ENCODE measurements at places on chromosomes 16 and 17. TPM values are rescaled to one million over a fixed set of nuclear protein-coding genes. Genes with fewer than 3 reads are reported as not detected.

- no peak overlapping the region for H3K27ac ChIP-seq
- no peak overlapping the region for H3K4me3 ChIP-seq
- DNase-seq, result no peak
- no peaks in the 10 kb centered on the region for H3K4me1 ChIP-seq
- peaks cover 70% of the 10 kb centered on the region for H3K27me3 ChIP-seq
- H3K36me3 ChIP-seq, result no peaks in the 10 kb centered on the region
Observed at GRCh38 chr17:47727704-47728036, 5.4 kb upstream of the TBX21 start.

DNA sequence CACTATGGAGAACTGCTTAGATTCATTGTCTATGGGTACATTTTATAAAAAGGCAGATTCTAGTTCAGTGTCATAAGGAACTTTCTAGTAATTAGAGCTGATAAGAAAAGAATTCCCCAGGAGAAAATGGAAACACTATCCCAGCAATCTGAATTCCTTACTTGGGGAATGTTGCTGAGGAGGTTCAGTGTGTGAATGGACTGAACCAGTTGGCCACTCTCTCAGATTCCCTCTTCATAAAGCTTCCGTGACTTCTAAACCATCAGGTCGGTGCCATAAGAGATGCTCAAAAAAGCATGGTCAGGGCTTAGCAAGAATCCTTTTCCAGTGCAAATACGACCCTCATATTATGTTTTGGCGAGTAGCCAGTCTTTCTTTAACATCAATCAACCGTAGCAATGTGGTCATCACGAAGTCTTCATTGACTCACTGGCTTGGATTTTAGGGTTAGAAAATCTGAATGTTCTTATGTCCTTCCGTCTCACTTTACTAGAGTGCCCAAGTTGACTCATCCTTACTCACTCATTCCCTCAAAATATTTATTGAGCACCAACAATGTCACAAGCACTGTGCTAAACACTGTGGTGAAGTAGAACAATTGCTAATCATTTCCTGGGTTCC lies 102.7 kb upstream of the HLF start:
- H3K36me3 ChIP-seq, result peaks cover 6% of the 10 kb centered on the region
- no peak overlapping the region for H3K27ac ChIP-seq
- no peak for DNase-seq
- H3K27me3 ChIP-seq, result no peaks in the 10 kb centered on the region
- H3K4me3 ChIP-seq, result no peak overlapping the region

GRCh38 chr16:46897471-46897870 lies 13.3 kb downstream of the GPT2 start:
- H3K27me3 ChIP-seq, result no peaks in the 10 kb centered on the region
- no peak overlapping the region for H3K4me3 ChIP-seq
- no peaks in the 10 kb centered on the region for H3K36me3 ChIP-seq
- no peaks in the 10 kb centered on the region for H3K4me1 ChIP-seq

DNA sequence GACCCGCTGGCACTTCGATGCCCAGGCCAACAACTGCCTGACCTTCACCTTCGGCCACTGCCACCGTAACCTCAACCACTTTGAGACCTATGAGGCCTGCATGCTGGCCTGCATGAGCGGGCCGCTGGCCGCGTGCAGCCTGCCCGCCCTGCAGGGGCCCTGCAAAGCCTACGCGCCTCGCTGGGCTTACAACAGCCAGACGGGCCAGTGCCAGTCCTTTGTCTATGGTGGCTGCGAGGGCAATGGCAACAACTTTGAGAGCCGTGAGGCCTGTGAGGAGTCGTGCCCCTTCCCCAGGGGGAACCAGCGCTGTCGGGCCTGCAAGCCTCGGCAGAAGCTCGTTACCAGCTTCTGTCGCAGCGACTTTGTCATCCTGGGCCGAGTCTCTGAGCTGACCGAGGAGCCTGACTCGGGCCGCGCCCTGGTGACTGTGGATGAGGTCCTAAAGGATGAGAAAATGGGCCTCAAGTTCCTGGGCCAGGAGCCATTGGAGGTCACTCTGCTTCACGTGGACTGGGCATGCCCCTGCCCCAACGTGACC lies 5.0 kb downstream of the WFIKKN2 start:
- peaks cover 2% of the 10 kb centered on the region for H3K27me3 ChIP-seq
- DNase-seq, result no peak
- H3K36me3 ChIP-seq, result no peaks in the 10 kb centered on the region
- H3K4me3 ChIP-seq, result no peak overlapping the region
- H3K4me1 ChIP-seq, result peaks cover 5% of the 10 kb centered on the region

GRCh38 chr17:44257815-44258760 lies 9.8 kb downstream of the SLC4A1 start:
- no peaks in the 10 kb centered on the region for H3K4me1 ChIP-seq
- H3K36me3 ChIP-seq, result no peaks in the 10 kb centered on the region
- peaks cover 7% of the 10 kb centered on the region for H3K27me3 ChIP-seq
- H3K27ac ChIP-seq, result no peak overlapping the region
- H3K4me3 ChIP-seq, result no peak overlapping the region
- DNase-seq, result no peak

DNA sequence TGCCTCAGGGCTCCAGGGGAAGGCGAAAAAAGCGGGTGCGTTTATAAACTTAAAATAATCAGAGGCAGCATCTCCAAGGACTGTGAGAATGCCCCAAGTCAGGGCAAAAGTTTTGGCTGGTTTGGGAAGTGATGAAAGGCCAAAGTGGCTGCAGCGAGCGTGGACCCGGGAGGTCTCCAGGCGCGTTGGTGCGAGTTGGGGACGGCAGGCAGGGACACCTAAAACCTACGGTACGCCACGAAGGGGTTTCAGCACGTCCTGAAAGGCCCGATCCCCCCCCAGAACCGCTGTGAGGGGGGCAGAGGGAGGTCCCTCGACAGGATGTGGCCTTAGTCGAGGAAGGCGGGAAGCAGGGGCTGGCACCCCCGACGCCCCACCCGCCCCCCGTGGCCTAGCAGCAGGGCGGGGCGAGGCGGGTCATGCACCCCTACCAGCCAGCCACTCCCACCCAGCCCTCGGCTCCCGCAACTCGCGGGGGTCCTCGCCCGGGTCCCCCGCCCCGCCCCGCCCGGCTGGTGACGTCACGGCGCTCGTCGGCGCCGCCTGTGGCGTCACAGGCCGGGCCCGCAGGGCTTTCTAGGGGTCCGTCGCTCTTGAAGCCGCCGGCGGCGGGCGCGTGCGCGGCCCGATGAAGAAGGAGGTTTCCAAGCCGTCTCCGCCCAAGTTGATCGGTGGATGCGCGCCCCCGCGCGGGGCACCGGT lies at the start of gene MYCBPAP:
Gene MYCBPAP, plus strand, starts transcription at position 569 of the 702 bp plus-strand sequence. CDS start 236 bp downstream, outside the sequence.
- no peaks in the 10 kb centered on the region for H3K36me3 ChIP-seq
- H3K4me1 ChIP-seq, result peaks cover 31% of the 10 kb centered on the region
- no peaks in the 10 kb centered on the region for H3K27me3 ChIP-seq
- peak within 1 kb of the TSS; percentile 41 for H3K4me3 ChIP-seq

- DNase-seq, result no peak
- no peak overlapping the region for H3K27ac ChIP-seq
- no peaks in the 10 kb centered on the region for H3K27me3 ChIP-seq
- H3K4me1 ChIP-seq, result no peaks in the 10 kb centered on the region
- H3K4me3 ChIP-seq, result no peak overlapping the region
- no peaks in the 10 kb centered on the region for H3K36me3 ChIP-seq
Observed at GRCh38 chr17:14772776-14773175, 471.9 kb downstream of the HS3ST3B1 start.

DNA sequence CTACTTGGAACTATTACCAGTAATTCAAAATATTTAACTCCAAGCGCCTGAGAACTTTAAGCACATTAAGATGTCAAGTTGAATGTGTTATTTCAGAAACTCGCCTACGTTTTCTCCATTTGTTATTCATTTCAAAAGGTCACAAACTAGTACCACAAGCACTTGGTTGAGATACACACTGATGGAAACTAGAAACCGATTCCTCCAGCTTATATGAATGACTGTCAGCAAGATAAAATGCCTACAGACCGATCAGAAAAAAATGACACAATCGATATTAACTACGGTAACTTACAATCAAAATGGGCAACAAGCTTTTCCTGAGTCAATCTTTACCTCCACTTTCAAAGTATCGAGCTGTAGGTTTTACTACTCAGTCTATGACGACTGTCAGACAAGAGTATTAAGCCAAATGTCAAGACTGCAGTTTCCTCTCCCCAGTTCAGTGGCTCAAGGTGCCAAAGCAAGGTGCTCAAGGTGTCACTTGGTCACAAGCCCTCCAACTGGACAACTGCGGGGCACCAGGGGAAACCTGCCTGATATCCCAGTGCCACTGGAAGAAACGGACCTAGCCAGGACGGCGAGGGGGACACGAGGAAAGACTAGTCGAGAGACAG lies 678 bp downstream of the SRP68 start:
- peaks cover 14% of the 10 kb centered on the region for H3K36me3 ChIP-seq
- peak; percentile 18 for DNase-seq
- peak overlapping the region; percentile 14 for H3K27ac ChIP-seq
- peaks cover 33% of the 10 kb centered on the region for H3K27me3 ChIP-seq

GRCh38 chr16:26175944-26176343 lies 484.2 kb downstream of the HS3ST4 start:
- no peaks in the 10 kb centered on the region for H3K36me3 ChIP-seq
- peaks cover 4% of the 10 kb centered on the region for H3K4me1 ChIP-seq
- no peaks in the 10 kb centered on the region for H3K27me3 ChIP-seq
- no peak overlapping the region for H3K27ac ChIP-seq

GRCh38 chr17:49640556-49640955 lies 37.3 kb downstream of the SPOP start:
- H3K4me3 ChIP-seq, result no peak overlapping the region
- H3K27ac ChIP-seq, result no peak overlapping the region
- DNase-seq, result no peak
- H3K36me3 ChIP-seq, result no peaks in the 10 kb centered on the region
- H3K27me3 ChIP-seq, result no peaks in the 10 kb centered on the region

- H3K4me3 ChIP-seq, result no peak overlapping the region
- peaks cover 6% of the 10 kb centered on the region for H3K4me1 ChIP-seq
- peaks cover 34% of the 10 kb centered on the region for H3K27me3 ChIP-seq
- H3K27ac ChIP-seq, result no peak overlapping the region
- no peak for DNase-seq
Observed at GRCh38 chr16:47144559-47144877, 773 bp upstream of the NETO2 start.

DNA sequence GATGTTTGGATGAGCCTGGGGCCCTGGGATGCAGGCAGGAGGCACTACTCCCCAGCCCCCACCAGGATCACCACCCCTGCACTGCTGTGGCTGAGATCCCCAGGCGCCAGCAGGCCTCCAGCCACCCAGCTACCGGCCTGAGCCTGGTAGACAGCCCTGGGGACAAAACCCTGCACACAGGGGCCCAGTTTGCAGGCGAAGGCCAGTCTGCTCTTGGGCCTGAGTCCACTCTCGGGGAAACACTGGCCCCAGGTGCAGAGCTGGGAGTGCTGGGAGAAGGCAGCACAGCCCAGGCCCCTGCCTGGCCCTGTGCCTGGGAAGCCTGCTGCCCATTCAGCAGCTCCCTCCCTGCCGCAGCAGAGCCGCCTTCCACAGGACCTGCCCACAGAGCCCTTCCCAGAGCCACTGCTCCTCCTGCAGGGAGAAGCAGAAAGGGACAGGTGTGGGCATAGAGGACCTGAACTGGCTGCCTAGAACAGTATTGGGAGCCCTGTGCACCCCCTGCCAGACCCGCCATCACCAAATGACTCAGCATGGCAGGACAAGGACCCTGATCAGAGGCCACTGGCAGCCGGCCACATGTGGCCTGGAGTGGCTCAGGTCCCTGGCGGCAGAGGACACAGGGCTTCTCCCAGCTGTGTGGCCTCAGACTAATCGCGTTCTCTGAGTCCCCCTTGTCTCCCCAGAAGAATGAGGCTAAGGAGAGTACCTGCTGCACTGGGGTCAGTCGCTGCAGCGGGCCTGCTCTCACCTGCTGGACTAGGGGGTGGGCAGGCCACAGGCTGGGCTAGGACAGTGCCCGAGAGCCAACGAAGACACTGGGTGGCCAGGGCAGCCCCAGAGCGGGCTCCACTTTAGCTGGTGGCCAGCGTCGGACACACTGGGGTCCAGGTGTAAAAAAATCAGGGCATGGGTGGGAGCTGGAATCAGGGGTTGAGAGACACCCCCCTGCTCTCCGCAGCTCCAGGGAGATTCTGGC lies 10.7 kb downstream of the MSRB1 start:
- no peaks in the 10 kb centered on the region for H3K27me3 ChIP-seq
- no peak overlapping the region for H3K27ac ChIP-seq
- peaks cover 2% of the 10 kb centered on the region for H3K36me3 ChIP-seq
- H3K4me1 ChIP-seq, result peaks cover 14% of the 10 kb centered on the region

DNA sequence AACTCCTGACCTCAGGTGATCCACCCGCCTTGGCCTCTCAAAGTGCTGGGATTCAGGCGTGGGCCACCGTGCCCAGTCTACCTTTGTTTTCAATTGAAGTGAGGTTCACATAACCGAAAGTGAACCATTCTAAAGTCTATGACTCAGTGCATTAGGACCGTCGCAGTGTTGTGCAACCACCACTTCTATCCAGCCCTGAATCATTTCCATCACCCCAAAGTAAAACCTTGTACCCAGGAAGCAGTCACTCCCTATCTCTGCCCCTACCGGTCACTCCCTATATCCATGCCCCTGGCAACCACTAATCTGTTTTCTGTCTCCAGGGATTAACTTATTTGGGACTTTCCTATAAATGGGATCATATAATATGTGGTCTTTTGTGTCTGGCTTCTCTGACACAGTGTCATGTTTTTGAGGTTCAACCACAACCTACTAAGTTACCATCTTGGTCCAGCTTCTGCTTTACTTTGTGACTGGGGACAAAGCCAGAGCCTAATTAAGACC lies 28.3 kb upstream of the CDC42EP4 start:
- peaks cover 14% of the 10 kb centered on the region for H3K4me1 ChIP-seq
- H3K4me3 ChIP-seq, result no peak overlapping the region
- DNase-seq, result no peak
- no peak overlapping the region for H3K27ac ChIP-seq
- H3K36me3 ChIP-seq, result no peaks in the 10 kb centered on the region

- no peaks in the 10 kb centered on the region for H3K27me3 ChIP-seq
- H3K27ac ChIP-seq, result peak overlapping the region; percentile 13
- H3K36me3 ChIP-seq, result peaks cover 31% of the 10 kb centered on the region
Observed at GRCh38 chr16:16120044-16120381, 103.3 kb downstream of the ABCC6 start.

The NOG gene
- polyA plus RNA-seq, result 3.0 TPM

The PARN gene
- polyA plus RNA-seq, result 23.6 TPM

The TOP2A gene
- 68.4 TPM for polyA plus RNA-seq

The MYH3 gene
- 26.7 TPM for polyA plus RNA-seq

The CD300E gene
- polyA plus RNA-seq, result 0.12 TPM

The OTOP2 gene
- 1.6 TPM for polyA plus RNA-seq

The GPR179 gene
- 1.4 TPM for polyA plus RNA-seq

The TNK1 gene
- polyA plus RNA-seq, result 7.4 TPM

The CCDC200 gene
- polyA plus RNA-seq, result 47.1 TPM

The TMEM107 gene
- polyA plus RNA-seq, result 11.4 TPM

The KRTAP4-4 gene
- not detected for polyA plus RNA-seq
